ENCODE measurements at places on chromosomes 6 and 20. TPM values are rescaled to one million over a fixed set of nuclear protein-coding genes. Genes with fewer than 3 reads are reported as not detected.

Gene MICAL1
- 40.3 TPM for total RNA-seq

Gene PRRT1
- not detected for total RNA-seq

Gene INSM1
- total RNA-seq, result not detected

Gene CRISP2
- not detected for total RNA-seq

Gene DNAH8
- under 0.01 TPM for total RNA-seq

Gene RSPH4A
- total RNA-seq, result under 0.01 TPM

Gene RIPPLY2
- total RNA-seq, result not detected

Gene GSS
- 86.5 TPM for total RNA-seq

Gene NFATC2
- 0.19 TPM for total RNA-seq

Gene FAM209B
- not detected for total RNA-seq

Gene ZNF133
- total RNA-seq, result 19.2 TPM

Gene PAX1
- not detected for total RNA-seq

Gene TNFRSF6B
- total RNA-seq, result 8.7 TPM

Gene DNMT3B
- 2.0 TPM for total RNA-seq

Gene GNRH2
- not detected for total RNA-seq

Gene TMEM200A
- total RNA-seq, result 124 TPM

Gene SYCP2
- 1.1 TPM for total RNA-seq

Gene BLOC1S5
- total RNA-seq, result 16.3 TPM

Gene IPCEF1
- not detected for total RNA-seq

Gene ISM1
- total RNA-seq, result not detected

Gene C6orf15
- total RNA-seq, result not detected

Gene C20orf204
- total RNA-seq, result 0.77 TPM

Gene GSTA2
- not detected for total RNA-seq

Gene TMC2
- total RNA-seq, result not detected

Gene RAB44
- under 0.01 TPM for total RNA-seq

Gene GRM1
- under 0.01 TPM for total RNA-seq

Gene BTNL2
- total RNA-seq, result not detected

Gene BMP2
- 4.8 TPM for total RNA-seq

Gene PROCR
- 244 TPM for total RNA-seq

Gene SYNDIG1
- 0.58 TPM for total RNA-seq

Gene UCKL1
- 25.9 TPM for total RNA-seq

Gene SLC22A23
- total RNA-seq, result 21.1 TPM

Gene TOX2
- 1.4 TPM for total RNA-seq

Gene MCHR2
- not detected for total RNA-seq

Gene MMP24
- total RNA-seq, result 0.56 TPM

Gene DHX35
- total RNA-seq, result 8.6 TPM

Gene ANKRD66
- not detected for total RNA-seq

Gene MATN4
- not detected for total RNA-seq

Gene GMDS
- 11.7 TPM for total RNA-seq

Gene THBD
- 18.0 TPM for total RNA-seq

Gene ANKRD6
- 2.5 TPM for total RNA-seq

Gene MUC22
- not detected for total RNA-seq

Gene MCCD1
- total RNA-seq, result not detected

Gene PGBD1
- total RNA-seq, result 4.8 TPM

Gene PAK5
- total RNA-seq, result not detected

Gene ADAT2
- 3.5 TPM for total RNA-seq

Data from regular cardiac myocyte (primary cell).